ENCODE measurements at places on chromosomes 16 and 17.
A peak's percentile ranks its signal among the peaks of the same experiment; 100 is the strongest.

GRCh38 chr16:70573451-70574121 is 50.0 kb downstream of the SF3B3 start:
- no peak for DNase-seq

- DNase-seq = no peak
Observed at GRCh38 chr17:35627417-35627816, 40.3 kb downstream of the AP2B1 start.

DNA sequence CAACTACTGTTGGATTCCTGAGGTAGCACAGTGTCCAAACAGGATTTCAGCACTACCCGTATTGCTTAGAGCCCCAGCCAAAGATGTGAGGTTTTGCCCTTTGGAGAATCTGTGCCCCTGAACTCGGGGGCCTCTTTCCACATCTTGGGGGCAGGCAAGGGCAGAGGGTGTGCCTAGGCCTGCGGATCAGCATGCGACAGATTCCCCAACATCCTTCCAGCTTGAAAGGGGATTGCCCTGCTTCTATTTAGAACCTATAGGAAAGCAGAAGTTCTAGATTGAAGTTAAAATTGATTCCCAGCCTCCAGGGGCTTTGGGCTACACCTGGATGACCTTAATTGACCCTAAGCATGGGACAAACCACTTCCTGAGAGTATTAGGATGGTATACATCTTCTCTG is 19.6 kb downstream of the NOD2 start:
- no peak for DNase-seq

DNA sequence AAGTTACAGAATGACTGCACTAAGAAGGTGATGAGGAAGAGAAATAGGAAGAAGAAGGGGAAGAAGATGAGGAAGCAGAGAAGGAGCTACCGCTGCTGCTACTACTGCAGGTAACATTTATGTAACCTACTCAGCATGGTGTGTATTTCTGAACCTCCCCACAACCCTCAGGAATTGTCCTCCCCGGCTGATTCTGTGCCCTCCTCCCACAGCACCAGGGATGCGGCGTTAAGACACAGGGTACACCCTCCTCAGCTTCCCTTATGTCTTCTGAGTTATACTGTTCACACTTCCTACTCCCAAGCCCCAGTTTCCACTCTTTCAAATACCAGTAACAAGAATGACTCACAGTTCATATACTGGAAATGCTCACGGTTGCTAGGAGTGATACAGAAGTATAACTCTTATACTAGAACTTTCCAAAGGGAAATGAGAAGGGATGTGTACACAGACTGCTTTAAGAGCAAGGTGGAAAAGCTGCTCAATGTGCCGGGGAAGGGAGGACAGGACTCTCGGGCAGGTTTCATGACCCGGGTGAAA is 224.5 kb upstream of the PSMD7 start:
- no peak for DNase-seq

GRCh38 chr17:64777415-64778239 is 115.5 kb upstream of the SMURF2 start:
- DNase-seq = no peak

DNA sequence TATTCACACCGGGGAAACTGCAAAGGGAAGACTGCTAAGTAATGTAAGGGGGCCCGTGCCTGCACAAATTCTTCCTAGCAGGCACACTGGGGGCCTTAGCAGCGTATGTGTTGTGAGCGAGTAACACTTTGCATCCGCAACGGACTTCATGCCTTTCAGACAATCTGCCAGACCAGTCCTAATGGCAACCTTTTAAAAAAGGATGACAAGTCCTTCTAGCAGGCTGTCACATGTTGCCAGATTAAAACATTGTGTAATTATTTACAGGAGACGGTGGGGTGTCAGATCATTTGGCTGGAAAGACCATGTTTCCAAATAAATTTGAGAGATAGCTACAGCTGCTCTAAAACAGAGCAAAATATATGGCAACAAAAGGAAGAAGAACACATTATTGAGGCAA is 46.1 kb downstream of the CPPED1 start:
- DNase-seq = no peak

- no peak for DNase-seq
Observed at GRCh38 chr17:44758414-44759085, at the start of gene ADAM11. ADAM11 (plus strand) TSS chr17:44758988; CDS start chr17:44759200, 212 bp downstream.

DNA sequence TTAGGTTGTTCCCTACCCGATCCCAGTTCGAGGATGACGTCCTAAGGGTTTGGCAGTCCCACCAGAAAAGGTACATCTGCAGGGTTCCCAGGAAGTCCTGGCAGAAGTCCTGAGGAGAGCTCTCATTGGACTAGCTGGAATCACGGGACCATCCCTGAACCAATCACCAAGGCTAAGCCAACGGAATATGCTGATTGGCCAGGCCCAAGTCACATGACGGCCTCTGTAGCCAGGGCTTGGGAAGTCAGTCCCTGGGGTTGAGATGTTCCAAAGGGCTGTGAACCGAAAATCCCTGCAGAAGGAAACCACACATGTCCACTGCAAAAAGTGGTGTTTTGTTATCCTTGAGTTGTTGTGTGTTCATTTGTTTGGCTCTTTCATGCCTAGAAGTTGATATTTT is 68.2 kb upstream of the ZNF423 start:
- DNase-seq = no peak

DNA sequence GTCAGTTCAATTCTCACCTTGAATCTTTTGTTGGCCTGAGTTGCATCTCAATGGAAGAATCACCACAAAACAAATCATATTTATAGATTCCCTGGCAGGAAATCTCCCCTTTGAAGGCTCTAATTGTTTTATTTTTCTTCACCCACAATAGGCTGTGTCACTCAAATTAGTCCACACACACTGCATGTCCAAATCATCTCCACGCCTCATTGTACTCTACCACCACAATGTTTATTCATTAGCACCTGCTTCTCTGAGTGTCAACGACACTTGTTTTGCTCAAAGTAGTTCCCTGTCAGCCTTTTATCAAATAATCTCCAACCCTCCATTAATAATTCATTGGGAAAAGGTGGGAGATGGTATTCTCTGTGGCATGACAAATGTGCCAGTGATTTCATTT is 164.3 kb downstream of the ABCC12 start:
- DNase-seq = no peak

DNA sequence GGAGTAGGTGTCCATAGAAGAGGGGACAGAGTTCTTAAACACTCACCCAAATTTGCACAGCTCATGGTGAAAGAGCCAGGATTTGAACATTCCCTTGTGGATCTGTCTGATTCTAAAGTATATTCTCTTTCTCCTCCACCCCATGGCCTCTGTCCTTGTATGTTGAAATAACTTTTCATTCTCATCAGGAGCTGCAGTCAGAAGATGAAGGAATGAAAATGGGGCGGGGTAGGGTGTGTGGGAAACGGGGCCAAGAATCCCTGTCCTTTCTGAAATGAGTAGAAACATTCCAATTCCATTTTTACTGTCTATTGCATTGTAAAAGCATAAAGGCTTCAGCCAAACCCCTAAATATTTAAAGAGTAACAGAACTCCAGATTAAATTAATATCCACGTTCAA is 42.8 kb downstream of the NOG start:
- DNase-seq = no peak

DNA sequence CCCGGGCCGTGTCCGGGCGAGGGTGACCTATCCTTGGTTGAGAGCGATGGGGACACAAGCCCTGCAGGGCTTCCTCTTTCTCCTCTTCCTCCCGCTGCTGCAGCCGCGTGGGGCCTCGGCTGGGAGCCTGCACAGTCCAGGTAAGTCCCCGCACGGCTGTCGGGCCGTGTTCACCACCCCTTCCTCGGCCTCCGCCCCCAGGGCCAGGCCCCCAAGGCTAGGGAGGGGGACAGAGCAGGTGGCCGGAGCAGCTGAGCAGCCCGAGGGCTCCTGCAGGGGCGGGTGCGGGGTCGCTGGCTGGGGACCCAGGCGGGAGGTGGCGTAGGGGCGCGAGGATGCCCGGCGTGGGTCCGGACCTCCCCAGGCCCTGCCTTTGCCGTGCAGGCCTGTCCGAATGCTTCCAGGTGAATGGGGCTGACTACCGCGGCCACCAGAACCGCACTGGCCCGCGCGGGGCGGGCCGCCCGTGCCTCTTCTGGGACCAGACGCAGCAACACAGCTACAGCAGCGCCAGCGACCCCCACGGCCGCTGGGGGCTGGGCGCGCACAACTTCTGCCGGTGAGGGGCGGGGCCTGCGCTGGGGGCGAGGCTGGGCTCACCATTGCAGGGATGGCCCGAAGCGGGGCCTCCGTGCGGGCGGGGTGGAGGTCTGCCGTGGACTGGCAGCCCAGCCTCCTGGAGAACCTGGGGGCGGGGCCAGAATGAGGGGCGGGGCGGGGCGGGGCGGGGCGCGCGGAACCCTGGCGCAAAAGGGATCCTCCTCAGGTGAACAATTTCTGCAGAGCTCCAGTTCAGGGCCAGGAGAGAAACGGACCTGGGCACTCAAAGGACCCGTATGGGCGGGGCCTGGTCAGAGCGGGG is 631 bp downstream of the KREMEN2 start:
- peak; percentile 63 for DNase-seq

DNA sequence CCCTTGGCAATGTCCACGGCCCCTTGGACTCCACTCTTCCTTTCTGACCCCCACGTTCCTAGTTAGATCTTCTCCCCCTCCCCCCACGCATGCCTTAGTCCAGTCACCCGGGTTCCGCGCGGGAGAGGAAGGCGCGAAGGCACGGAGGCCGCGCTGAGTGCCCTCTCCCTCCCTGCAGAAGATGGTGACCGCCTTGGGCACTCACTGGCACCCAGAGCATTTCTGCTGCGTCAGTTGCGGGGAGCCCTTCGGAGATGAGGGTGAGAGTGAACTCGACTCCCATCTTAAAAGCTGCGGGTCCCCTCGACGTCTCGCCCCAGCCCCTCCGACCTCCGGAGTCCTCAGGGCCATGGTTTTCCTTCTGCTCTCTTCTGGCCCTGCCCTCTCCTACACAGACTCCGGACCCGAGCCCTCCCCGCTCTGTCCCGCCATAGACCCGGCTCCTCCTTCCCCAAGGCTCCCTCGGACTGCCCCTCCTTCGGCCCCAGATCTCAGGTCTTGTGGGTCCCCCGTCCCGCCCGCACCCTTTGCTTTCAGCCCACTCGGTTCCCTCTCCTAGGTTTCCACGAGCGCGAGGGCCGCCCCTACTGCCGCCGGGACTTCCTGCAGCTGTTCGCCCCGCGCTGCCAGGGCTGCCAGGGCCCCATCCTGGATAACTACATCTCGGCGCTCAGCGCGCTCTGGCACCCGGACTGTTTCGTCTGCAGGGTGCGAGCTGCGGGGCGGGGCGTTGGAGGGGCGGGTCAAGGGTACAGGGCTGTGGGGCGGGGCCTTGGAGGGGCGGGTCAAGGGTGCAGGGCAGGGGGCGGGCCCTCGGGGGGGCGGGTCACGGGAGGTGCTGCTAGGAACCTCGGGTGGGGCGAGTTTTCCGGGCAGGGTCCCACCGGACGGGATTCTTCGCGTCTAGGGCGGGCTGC is 4.6 kb downstream of the TGFB1I1 start:
- DNase-seq = peak; percentile 90

- no peak for DNase-seq
Observed at GRCh38 chr17:73313526-73314127, 1.8 kb upstream of the CDC42EP4 start.

GRCh38 chr17:75874323-75875181 is 3.8 kb downstream of the TRIM47 start:
- DNase-seq = no peak

GRCh38 chr17:80663781-80664206 is 119.2 kb downstream of the RPTOR start:
- DNase-seq = peak; percentile 40
